H7 (cell line): ENCODE measurements at places on chromosomes 5 and 9.
A peak's percentile ranks its signal among the peaks of the same experiment; 100 is the strongest.

DNA sequence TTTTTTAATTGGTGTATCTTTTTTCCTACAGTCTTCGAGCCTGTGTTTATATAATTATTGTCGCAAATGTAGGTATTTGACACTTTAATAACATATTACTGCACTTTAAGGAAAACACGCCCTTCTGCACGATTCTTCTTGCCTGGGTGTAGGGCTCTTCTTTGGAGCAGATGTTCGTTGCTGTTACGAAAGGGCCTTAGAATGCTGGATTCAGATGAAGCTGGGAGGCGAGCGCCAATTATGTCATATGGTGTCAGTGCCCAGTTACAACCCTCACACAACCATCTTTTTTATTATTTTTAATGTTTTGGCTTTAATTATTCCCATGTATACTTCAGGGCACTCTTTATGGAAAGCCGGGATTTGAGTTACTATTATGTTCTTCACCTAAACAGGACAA, 553.0 kb downstream of the EBF1 start:
- no peak for DNase-seq

GRCh38 chr9:89821081-89821480, 216.3 kb downstream of the GADD45G start:
- no peak for DNase-seq

- no peak for DNase-seq
Measured at GRCh38 chr5:169298193-169298592, 2.7 kb downstream of the SLIT3 start.

GRCh38 chr9:70535546-70536323, 121.3 kb upstream of the KLF9 start:
- no peak for DNase-seq

- no peak for DNase-seq
Measured at GRCh38 chr9:109974143-109974917, 194.3 kb downstream of the PALM2AKAP2 start.

GRCh38 chr5:30831123-30831522, 362.4 kb upstream of the CDH6 start:
- no peak for DNase-seq

DNA sequence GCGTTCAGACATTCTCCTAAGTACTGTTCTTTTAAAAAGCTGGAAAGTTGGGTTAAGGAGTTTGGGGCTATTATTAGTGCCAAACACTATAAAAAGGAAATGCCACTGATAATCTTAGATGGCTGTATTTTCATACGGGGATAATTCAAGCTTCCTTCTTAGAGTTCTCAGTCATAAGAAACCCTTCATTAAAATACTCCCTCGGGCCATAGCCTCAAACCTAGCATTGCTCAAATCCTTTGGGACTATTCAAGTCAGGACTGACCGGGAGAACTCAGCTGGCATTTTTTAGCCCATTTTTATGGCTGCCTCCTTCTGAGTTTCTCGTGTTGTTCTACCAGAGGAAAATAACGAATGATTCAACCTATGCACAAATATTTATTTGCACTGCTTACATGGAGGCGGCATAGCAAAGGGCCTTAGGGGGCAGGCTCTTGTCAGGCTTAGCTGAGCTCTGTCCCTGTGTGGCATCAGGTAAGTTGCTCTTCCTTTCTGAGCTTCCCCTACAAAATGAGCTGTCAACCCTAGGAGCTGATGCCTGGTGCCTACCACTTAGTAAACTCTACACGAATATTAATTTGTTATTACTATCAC, 33.5 kb upstream of the ADAM19 start:
- DNase-seq, result no peak

DNA sequence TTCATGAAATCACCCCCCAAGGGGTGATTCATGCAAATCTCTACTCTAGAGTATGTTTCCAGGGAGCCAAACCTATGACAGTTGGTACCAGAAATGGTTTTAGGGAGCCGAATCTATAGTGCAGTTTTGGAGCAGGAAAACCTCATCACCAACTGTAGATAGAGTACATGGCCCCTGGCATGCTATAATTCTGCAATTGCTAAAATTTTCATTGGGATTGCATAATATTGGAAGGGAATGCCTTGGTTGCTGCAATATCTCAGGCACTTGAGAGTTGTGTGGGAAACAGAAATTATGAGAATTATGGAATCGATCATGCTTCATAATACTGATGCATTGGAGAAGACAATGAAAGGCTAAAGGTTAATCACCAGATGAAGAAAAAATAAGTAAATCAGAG, 148.2 kb upstream of the PLPPR1 start:
- DNase-seq, result no peak

- DNase-seq, result no peak
Measured at GRCh38 chr5:55535199-55535905, 588 bp upstream of the PLPP1 start.

DNA sequence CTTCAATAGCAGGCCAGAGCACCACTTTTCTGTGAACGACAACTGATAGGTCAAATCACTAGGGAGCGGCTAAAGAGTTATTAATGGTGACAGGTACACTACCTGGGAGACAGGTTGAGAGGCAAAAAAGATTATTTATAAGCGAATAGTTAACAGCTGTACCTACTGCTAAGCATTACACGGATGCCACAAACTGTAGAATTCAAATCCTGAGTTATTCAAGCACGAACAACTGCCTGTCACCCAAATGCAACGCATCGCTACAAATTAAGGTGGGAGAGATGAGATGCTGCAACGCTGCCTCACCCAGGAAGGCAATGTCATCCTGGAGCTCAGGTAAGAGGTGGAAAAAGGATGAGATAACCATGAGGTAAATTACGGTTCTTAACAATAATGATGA, 342.9 kb downstream of the BNC2 start:
- no peak for DNase-seq

DNA sequence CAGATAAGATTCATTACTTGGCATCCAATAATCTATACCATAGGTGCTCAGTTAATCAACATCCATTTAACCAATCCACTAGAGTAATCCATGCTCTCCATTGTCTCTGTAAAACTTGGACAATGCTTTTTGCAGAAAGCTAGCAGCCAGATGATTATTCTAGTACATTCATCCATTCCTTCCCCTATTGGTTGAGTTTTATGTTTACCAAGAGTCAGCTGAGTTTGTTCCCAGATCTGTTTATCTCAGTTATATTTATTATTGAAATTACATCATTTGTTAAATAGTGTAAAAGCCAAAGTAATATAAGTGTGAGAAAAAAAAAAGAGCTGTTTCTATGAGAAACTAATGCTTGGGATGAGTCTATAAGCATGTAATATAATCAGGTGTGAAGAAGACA, 63.3 kb upstream of the TMC1 start:
- DNase-seq, result no peak

DNA sequence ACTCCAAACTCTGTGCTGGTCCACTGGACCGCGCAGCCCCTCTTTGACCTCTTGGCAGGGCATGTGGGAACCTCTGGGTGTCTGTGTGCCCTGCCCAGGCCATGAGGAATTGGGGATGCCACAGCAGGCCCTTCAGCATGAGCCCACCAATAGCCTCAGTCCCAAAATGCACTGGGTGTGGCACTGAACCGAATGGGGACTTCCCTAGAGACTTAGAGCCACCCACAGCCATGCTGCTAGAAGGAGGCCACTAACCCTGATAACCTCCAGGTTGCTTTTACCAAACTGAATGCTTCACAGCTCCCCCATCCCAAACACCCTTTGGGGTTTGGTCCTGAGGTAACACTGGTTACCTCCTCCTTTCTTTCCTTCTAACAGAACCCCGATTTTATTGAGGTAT, 302.7 kb downstream of the PIK3R1 start:
- no peak for DNase-seq

- no peak for DNase-seq
Measured at GRCh38 chr9:33645706-33646105, 121.7 kb downstream of the ANKRD18B start.

- no peak for DNase-seq
Measured at GRCh38 chr9:99046068-99046467, 58.8 kb upstream of the TGFBR1 start.

- peak; percentile 63 for DNase-seq
Measured at GRCh38 chr9:113160571-113160970, 9.8 kb downstream of the SLC31A2 start.

DNA sequence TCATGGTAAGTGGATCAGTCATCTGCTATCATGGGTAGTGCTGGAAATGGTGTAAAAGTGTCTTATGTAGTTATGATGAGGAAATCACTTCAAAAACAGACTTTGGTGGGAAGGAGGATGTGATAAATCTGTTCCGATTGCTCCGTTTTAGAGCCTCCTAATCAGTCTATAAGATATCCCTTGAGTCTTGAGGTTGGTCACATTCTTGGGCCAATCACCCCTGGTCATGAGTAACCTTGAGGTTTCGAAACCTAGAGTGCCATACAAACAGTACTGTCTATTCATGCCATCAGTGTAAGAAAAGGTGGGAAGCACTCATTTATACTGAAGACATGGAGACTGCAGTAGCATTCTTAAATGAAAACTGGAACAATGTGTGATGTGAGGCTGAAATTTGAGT, 45.8 kb downstream of the LRRTM2 start:
- no peak for DNase-seq

DNA sequence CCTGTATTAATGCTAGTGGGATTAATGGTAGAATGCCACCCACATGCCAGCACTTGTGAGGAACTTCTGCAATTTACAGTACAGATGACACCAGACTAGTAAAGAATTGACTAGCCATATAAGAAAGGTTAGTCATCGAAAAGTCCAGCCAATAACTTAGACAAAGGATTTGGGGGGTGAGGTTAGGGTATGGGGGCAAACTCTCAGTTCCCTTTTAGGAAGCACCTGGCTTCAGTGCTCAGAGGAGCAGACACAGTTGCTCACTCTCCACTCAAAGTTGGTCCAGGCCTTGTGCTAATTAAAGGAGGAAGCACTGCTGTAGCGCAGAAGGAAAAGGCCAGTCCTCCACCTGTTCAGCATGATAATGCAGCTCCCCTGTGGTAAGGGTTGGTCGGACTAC, 25.2 kb downstream of the TGFBR1 start:
- no peak for DNase-seq

- no peak for DNase-seq
Measured at GRCh38 chr9:89941875-89942274, 337.1 kb downstream of the GADD45G start.

- DNase-seq, result no peak
Measured at GRCh38 chr5:139068494-139069151, 129.5 kb downstream of the SIL1 start.

- DNase-seq, result no peak
Measured at GRCh38 chr5:157292599-157292998, 26.7 kb downstream of the CYFIP2 start.

- no peak for DNase-seq
Measured at GRCh38 chr5:135033901-135034235, at the start of gene PITX1. PITX1 (minus strand) TSS chr5:135034228; CDS start chr5:135033881, 347 bp downstream.

GRCh38 chr5:28046596-28046995, 1008.2 kb upstream of the CDH9 start:
- no peak for DNase-seq

GRCh38 chr5:73152411-73153388, 20.3 kb upstream of the TMEM174 start:
- DNase-seq, result peak; percentile 54

DNA sequence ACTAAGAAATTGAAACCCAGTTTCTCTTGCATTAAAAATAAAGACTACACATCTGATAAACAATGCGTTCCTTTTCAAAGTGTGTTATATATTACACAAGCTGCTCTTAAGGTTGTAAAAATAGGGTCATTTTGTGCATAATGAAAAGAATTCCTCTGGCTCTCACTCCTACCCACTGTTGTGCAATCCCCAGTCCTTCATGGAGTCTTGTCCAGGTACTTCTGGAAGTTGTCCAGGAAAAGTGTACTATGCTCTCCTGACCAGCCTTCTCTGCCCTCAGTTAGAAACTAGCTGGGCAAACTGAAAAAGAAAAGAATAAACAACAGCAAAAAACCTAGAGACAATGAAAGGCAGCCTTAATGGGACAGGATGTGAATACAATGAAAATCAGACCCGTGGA, 345.5 kb upstream of the PAPPA start:
- DNase-seq, result no peak

DNA sequence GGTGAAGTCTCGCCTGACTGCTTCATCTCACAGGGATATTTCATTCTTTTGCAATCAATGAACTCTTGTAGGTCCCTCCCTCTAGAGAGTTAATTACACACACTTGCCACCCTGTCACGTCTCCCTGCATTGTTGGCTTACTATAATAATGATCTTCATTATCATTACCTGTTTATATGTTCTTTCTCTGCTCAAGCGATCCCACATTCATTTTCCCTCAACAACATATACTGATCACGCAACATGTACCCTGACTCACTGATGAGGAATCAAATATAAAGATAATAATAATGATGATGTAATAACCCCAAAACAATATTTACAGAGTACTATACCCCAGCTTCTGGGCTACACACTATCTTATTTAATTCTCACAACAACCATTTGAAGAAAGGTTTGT, 88.5 kb downstream of the FEM1C start:
- DNase-seq, result no peak

GRCh38 chr5:123809594-123810221, 297.7 kb downstream of the CSNK1G3 start:
- no peak for DNase-seq

DNA sequence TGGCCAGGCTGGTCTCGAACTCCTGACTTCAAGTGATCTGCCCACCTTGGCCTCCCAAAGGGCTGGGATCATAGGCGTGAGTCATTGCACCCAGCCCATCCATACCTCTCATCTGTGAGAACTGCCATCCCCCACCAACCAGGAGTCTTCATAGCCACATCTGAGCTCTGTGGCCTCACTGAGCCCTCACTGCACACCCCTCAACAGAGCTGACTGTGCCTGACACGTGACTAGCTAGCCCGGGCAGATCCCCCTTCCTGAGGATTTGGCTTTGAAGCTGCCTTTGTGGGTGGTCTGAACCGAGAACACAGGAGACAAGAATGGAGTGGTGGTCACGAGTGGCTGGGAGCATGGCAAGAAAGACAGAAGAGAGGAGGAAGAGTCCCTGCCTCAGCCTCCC, 15.6 kb downstream of the AK8 start:
- DNase-seq, result no peak

- DNase-seq, result no peak
Measured at GRCh38 chr9:36625006-36625615, 52.4 kb downstream of the MELK start.

- no peak for DNase-seq
Measured at GRCh38 chr5:21918451-21918850, 934.7 kb downstream of the CDH12 start.

GRCh38 chr9:111258209-111258874, 71.7 kb downstream of the OR2K2 start:
- DNase-seq, result no peak

DNA sequence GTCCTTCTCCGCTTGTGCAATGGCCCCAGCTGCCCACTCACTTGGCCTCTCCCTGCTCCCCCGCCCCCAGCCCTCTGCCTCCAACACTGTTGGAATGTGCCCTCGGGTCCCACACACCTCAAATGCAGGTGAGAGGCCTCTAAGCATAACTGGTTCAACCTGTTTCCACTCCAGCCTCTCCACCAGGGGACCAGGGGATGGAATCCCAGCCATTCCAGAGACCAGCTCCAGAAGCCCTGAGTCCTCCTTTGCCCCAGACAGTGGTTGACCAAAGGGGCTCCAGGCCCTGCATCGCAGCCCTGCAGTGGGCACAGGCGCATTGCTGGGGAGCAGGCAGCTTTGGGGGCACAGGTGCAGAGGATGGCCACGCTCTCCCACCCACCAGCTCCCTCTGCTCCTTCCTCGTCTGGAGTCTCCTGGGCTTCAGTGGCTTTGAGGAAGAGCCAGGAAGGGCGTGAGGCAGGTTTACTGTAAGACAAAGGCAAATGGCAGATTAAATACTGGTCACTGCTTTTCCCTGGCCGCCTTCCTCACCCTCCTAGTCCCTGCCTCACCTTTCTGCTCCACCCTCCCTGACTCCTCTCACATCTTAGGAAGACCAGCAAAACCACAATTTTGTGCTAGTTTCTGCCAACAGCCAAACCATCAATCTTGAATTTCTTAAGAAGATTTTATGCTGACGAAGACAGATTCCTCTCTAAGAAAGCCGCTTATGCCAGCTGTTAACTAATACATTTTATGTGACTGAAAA, 29.1 kb upstream of the IRX2 start:
- peak; percentile 68 for DNase-seq
